ENCODE measurements at places on chromosomes 7 and 10.

DNA sequence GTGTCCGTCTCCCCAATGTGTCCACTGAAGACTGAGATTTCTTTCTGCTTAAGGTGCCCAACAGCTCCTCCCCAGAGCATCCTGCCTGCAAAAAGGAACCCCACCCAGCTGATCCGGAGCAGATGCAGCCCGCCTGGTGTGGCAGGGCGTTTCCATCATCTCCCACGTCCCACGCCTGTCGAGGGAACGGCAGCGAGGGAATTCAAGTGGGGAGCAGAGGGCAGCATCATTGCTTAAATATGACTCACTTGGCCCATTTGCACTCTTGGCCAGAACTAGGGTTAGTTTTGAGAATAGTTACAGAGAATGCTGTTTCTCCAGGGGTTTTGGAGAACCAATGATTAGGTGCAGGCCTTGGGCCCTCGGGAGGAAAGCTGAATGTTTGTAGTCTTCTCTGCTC lies 20.8 kb downstream of the VWA2 start:
- no peak for DNase-seq

DNA sequence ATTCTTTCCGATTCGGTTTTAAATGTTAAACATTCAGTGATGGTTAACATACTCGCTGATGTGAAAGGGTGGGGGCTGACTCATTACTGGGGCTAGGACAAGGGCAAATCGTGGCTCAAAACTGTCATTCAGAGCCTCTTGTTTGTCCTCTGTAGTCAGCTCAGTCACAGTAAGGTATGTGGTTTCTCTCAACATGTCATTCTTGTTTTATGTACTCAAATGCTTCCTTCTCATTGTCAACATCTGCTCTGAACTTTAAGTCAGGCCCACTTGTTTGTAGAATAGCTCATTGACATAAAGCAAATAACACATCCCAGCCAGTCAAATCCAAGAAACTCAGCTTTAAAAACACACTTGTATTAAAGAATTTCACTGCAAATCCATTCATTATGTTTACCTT lies 7.3 kb downstream of the SLC16A9 start:
- no peak for DNase-seq

GRCh38 chr10:108545921-108546320 lies 1377.4 kb downstream of the XPNPEP1 start:
- DNase-seq = no peak

DNA sequence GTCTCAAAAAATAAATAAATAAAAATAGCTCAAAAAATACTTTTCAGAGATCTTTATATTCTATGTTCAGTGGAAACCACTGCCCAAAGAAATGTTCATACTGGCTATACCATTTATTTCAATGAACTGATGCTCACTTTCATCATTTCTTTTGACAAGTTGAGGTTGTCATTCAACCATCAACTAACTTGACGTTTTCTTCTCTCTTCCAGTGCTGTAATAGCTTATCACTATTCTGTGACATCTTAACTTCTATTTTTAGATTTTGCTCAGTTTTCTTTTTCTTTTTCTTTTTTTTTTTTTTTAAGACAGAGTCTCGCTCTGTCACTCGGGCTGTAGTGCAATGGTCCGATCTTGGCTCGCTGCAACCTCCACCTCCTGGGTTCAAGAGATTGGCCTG lies 8.7 kb upstream of the CTAGE4 start:
- DNase-seq = no peak

DNA sequence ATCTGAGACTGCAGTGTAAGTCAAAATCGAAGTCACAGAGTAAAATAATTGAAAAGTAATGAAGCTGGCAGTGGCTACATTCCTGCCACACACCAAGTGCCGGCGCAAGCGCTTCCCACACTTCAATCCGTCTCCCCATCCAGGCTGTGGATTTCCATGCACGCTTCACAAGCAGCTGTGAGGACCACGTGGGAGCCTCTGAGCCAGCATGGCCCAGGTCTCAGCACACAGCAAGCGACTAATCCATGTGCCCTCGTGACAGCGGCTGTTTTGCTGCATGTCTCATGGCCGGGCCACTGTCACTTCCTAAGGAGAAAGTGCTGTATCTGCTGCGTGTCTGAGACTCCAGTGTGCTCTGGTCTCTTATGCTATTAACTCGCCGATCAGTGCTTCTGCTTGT lies 566.9 kb downstream of the DNAJB6 start:
- no peak for DNase-seq

DNA sequence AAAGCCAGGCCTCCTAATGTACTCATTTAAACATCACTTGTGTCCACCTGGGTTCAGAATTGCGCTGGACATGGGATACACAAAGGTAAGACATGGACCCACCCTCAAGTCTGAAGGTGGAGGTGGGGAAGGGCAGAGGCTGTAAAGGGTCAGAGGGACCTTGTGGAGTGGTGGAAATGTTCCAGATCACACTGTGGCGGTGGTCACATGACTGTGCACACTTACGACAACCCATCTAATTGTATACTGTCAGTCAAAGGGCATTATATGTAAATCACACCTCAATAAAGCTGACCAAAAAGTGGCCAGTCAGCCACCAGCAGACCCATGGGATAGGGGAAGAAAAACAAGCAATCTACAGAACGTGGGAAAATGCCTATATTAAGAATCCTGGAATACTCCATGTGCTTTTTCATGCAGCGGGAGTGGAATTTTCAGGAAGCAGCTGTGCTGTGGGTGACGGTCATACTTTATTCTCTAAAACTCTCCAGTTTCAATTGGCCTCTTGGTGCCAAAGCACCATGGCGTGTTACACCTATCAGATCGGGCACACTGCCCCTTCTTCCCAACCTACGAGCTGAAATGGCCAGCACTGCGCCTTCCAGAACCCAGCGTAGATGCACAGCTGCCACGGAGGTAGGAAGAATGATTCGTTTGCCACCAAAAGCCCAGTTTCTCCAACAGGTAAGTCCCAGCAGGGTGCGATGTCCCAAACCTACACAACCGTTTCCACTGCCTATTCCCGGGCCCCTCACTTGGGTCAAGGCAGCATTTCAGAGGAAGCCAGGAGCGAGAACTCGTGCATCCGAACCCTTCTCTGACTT lies 69.8 kb downstream of the PRKAG2 start:
- DNase-seq = no peak

DNA sequence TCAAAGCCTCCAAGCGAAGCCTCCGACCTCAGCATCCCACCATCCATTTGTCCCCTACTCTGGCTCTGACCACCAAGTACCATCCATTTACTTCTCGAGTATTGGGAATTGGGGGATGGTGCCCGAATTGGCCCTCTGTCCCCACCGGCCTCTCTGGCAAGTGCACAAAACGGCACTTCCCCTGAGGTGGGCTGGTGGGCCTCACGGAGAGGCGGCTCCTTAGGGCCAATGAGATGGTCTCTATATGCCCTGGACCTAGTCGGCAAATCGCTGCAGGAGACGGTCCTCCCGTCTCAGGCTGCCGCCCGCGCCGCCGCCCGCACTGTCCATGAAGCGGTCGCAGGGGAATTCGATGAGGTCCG lies 2.8 kb downstream of the TRIL start:
- no peak for DNase-seq

DNA sequence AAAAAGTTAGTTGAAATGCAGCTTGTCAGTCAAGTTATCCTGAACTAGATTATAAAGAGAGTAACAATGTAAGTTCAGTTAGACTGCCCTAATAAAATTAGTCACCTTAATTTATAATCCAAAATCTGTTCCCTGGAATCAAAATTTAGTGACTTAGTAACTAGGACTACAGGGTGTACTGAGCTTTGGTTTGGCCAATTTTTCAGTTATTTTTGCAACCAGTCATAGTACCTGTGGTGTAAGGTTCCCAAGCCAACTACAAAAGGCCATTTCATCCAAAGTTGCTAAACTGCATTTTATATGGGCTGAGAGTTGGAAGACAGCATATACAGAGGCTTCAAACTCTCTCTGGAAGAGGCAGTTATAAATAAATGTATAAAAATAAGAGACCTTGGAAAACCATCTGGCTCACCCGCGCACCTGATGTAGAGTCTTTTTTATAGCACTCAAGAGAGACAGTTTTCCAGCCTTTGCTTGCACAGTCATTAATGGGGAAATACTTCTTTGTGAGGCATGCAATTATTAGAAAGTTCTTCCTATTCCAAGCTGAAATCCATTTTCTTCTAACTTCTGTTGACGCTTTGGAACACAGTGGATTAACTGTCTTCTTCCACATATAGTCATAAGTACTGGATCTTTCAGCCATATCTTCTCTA lies 59.2 kb downstream of the PUS7 start:
- no peak for DNase-seq

DNA sequence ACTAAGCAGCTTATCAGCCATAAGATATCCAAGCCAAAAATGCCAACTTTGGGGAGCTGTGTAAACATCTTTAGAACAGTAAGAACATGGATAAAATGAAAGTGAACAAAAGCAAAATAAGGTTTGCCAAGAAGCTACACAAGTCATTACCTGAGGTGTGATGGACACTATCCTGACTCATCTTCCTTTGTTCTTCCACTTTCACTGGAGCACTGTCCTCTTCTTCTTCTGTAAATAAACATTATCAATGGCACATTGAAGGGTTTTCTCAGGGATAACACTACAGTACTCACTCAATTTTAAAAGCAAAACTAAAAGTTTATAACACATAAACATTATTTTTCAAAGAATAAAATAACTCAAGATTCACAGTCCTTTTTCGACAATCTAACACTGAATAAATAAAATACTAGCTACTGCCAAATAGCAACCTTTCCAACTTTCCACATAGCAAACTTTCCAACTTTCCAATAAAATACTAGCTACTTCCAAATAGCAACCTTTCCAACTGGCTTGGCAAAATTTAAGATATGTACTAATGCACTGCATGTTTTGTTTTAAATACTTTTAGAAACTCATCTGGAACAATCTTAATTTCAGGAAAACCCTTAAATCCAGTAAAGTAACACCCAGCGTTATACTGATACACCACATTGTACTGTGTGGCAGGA lies 174.1 kb downstream of the SKAP2 start:
- no peak for DNase-seq

GRCh38 chr10:33142295-33142694 lies 184.3 kb upstream of the ITGB1 start:
- DNase-seq = no peak

GRCh38 chr7:127413962-127414361 lies 21.5 kb upstream of the ZNF800 start:
- DNase-seq = no peak

GRCh38 chr7:47470567-47471357 lies 111.1 kb downstream of the TNS3 start:
- no peak for DNase-seq

DNA sequence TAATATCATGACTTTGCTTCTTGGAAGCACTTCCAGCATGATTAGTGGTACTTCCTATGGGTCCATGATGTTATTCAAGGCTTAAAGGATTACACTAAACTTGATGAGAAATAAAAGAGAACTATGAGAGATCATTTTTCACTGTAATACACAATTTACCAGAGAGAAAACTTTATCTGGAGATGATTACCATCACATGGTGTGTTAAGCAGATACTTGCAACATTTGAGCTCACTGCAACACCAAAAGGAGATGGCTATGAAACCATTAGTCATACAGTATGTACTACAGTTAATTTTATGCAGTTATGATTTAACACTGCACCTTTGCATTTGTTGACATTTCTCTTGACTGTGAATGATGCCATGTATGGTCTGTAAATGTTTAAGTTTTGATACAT lies 311.3 kb upstream of the AOAH start:
- no peak for DNase-seq

DNA sequence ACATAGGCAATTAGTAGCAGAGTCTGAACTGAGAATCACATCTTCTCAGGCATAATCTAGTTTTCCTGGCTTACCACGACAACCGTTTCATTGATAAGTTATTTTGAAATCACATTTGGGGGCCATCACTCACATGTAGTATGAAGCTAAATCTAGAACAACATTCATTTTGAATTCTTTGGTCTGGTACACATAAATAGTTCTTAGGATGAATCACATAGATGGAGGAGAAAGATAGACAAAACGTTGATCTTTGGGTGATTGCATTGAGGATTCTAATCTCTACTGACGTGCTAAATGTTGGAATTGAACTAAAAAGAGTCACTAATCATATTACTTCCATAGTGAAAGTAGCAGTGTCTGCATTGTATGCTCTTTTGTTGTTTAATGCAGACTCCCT lies 1022.6 kb downstream of the LRMDA start:
- no peak for DNase-seq

DNA sequence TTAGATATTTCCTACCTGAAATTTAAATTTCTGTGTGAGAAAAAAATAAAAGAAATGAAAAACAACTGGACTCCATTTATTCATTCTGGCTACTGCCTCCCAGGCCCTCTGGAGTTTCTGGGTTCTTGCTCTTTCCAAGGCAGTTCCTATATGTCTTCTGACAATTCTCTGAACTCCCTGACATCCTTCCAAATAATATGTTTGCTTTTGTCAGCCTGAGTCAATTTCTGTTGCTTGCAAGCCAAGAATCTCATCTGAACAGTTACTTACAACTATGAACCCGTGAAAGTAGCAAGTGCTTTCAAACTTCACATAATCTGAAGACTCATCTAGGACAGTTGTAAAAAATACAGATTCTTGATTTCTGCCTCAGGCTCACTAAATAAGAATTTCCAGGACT lies 216.7 kb upstream of the NPVF start:
- DNase-seq = no peak

- no peak for DNase-seq
These were observed 24.8 kb downstream of the BRAF start for GRCh38 chr7:140899883-140900282.

- no peak for DNase-seq
These were observed 18.4 kb downstream of the NKX2-3 start for GRCh38 chr10:99551158-99551557.

DNA sequence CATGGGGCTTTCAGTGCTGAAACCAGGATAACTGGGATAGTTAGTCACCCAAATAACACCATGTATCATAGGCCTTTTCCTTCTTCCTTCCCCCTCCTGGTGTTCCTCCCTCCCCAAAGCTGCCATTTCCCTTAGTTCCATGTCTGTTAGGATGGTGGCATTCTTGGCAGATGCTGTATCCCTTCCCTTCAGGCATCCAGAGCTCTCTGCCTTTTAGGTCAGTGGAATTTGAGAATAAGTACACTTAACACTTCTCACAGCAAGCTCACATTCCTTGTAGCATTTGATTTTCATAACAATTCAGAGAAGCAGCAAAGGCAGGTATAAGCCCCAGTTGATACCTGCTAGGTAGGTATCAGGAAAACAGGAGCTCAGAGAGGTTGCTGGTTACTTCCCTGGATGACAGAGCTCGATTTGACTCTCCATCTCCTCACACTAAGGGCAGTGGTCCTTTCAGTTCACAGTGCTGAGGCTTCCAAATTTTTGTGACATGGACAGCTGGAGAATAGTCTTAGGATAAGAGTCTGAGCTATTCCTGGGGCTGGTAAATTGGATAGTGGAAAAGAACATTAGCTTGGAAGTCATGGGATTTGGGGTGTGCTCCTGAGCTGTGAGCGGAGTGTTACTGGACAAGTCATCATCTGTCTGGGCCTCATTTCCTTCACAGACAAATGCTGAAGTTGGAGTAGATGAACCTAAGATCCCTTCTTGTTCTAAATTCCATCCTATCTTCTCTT lies 108.7 kb upstream of the RHOBTB1 start:
- DNase-seq = no peak

DNA sequence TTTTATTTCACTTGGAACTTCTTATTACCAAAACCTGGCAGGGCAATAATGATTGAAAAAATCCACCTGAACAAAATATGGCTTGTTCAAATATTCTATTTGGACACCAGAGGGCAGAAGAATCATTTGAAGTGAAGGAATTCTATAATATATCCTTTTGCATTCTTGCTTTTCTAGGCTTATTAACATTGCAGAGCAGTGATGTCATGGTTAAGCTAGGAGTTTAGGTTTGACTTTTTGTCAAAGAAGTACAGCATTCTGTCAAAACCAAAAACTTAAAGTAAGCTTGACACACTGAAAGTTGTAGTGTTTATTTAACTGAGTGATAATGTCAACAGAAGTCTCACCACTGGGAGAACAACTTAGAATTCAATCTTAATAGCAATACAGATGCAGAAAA lies 156.0 kb downstream of the SEMA3D start:
- DNase-seq = no peak

Data from stimulated activated CD4-positive, alpha-beta T cell treated with anti-CD3 and anti-CD28 coated beads, Interleukin-1b, Interleukin-23, amount 100 ng/mL, for 1 hour (primary cell).